ENCODE measurements at places on chromosomes 2 and 18.

DNA sequence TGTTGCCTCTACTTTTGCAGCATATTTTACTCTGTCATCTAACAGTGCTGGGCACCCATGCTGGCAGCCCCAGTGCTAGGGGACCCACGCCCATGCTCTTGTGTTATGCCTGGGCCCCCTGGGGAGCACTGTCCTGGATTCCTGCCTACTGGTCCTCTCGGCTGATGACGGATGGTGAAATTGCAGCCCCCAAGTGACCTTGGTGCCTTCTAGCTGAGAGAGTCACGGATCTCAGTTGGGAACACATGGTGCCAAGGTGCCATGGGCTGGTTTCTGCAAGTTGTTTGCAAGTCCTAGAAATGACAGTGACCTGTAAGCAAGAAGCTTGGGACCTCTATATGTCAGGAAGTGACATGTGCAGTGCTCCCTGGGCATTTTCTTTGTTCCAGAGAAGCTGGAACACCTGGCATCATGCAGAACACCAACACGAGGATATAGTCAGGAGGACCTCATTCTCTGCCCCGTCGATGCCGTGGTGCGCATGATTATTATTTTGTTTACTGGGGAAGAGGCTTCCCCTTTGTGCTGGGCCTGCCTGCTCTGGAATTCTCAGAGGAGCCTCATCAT is 187.6 kb downstream of the LDLRAD4 start:
- no peak for DNase-seq

GRCh38 chr2:23480957-23481797 is 96.2 kb downstream of the KLHL29 start:
- DNase-seq = no peak

DNA sequence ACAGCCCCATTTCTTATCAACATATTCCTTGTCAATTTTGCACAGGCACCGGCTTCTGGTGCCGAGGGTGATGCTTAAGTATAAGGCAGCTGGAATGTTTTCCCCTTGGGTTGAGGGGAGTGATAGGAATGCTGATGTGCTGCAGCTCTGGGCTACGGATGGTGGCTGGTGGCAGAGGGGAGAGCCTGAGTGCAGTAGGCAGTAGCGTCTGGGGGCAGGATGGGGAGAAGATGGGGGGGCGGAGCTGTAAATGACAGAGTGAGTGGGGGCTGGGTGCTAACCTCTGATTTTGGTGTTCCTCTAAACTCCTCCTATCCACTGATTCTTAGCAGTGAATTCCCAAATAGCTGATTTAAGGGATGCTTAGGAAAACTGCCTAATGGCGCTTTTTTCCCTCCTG is 20.7 kb downstream of the TMEM178A start:
- no peak for DNase-seq

DNA sequence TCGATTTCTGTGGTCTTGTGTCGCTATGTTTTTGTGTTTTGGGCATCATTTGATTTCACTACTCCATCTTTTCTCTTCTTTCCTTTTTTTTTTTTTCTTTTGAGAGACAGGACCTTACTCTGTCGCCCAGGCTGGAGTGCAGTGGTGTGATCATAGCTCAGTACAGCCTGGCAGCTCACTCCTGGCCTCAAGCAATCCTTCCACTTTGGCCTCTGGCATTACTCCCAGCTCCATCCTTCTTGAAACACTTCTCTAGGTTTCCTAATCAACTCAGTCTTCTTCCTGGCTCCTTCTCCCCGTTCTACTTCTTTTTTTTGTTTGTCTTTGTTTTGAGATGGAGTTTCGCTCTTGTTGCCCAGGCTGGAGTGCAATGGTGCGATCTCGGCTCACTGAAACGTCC is 26.5 kb downstream of the TCF23 start:
- no peak for DNase-seq

All from stimulated activated CD4-positive, alpha-beta T cell treated with anti-CD3 and anti-CD28 coated beads, Interleukin-4, amount 100 ng/mL, for 1 hour (primary cell).